ENCODE measurements at places on chromosomes 7 and 10. TPM values are rescaled to one million over a fixed set of nuclear protein-coding genes. Genes with fewer than 3 reads are reported as not detected.

SVOPL gene
- 0.09 TPM for total RNA-seq

TMEM229A gene
- total RNA-seq: not detected

POU6F2 gene
- 2.0 TPM for total RNA-seq

BRI3 gene
- 121 TPM for total RNA-seq

AASS gene
- total RNA-seq: 11.8 TPM

NPFFR1 gene
- total RNA-seq: not detected

PTPN20 gene
- total RNA-seq: 3.4 TPM

MCM10 gene
- total RNA-seq: 0.12 TPM

CRHR2 gene
- total RNA-seq: 0.28 TPM

SP8 gene
- total RNA-seq: not detected

C10orf95 gene
- 0.41 TPM for total RNA-seq

PODXL gene
- total RNA-seq: 71.5 TPM

FAM53B gene
- 8.3 TPM for total RNA-seq

LRRD1 gene
- total RNA-seq: not detected

TAS2R5 gene
- 0.49 TPM for total RNA-seq

LSM8 gene
- total RNA-seq: 14.1 TPM

ANK3 gene
- 19.0 TPM for total RNA-seq

ACSL5 gene
- total RNA-seq: 7.2 TPM

SPDYE11 gene
- total RNA-seq: not detected

SPACDR gene
- total RNA-seq: not detected

C10orf62 gene
- total RNA-seq: 0.63 TPM

ZNF804B gene
- total RNA-seq: 0.41 TPM

CYP3A5 gene
- 10.0 TPM for total RNA-seq

HECW1 gene
- total RNA-seq: not detected

TCERG1L gene
- 0.58 TPM for total RNA-seq

KIAA1549 gene
- total RNA-seq: 8.0 TPM

MTERF1 gene
- 1.9 TPM for total RNA-seq

RAPGEF5 gene
- 27.6 TPM for total RNA-seq

TMEM248 gene
- 51.5 TPM for total RNA-seq

CTTNBP2 gene
- total RNA-seq: 10.5 TPM

PSPH gene
- total RNA-seq: 8.9 TPM

LIPN gene
- total RNA-seq: not detected

ZP3 gene
- total RNA-seq: 4.1 TPM

GIMAP2 gene
- total RNA-seq: 6.2 TPM

FAM25A gene
- total RNA-seq: not detected

FAM241B gene
- total RNA-seq: 5.0 TPM

LIPA gene
- 11.7 TPM for total RNA-seq

CTAGE8 gene
- 0.72 TPM for total RNA-seq

ASB10 gene
- total RNA-seq: not detected

GIMAP1 gene
- total RNA-seq: 0.39 TPM

ELFN1 gene
- 0.76 TPM for total RNA-seq

RARRES2 gene
- total RNA-seq: 278 TPM

Measured in pancreas (tissue), 10 donors.